Activated naive CD4-positive, alpha-beta T cell treated with anti-CD3 and anti-CD28 coated beads for 36 hours (primary cell): ENCODE measurements at places on chromosomes 7 and 10. TPM values are rescaled to one million over a fixed set of nuclear protein-coding genes. Genes with fewer than 3 reads are reported as not detected.

VAX1 gene
- total RNA-seq: not detected

DNA sequence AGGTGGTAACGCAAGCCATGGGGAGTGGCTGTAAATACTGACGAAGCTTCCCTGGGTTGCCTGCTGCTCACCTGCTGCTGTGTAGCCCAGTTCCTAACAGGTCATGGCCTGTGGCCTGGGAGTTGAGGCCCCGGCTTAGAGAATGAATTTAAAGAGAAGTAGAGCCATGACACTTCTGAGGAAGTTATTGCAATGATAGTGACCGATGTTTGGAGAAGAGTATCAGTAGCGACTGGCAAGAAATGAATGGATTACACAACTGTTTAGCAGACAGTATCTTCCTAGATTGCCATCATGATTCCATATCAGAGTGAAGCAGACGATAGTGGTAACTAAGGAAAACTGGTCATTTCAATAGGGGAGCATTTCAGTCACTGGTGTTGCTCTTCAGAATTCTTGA lies 249.6 kb downstream of the PLXDC2 start:
- H3K4me3 ChIP-seq: no peak overlapping the region
- no peaks in the 10 kb centered on the region for H3K36me3 ChIP-seq
- DNase-seq: no peak
- H3K27me3 ChIP-seq: no peaks in the 10 kb centered on the region

GRCh38 chr10:52027055-52027705 lies 286.9 kb upstream of the DKK1 start:
- H3K36me3 ChIP-seq: no peaks in the 10 kb centered on the region
- H3K4me1 ChIP-seq: no peaks in the 10 kb centered on the region
- DNase-seq: no peak
- H3K27me3 ChIP-seq: no peaks in the 10 kb centered on the region
- H3K27ac ChIP-seq: no peak overlapping the region
- no peak overlapping the region for H3K4me3 ChIP-seq

- H3K36me3 ChIP-seq: no peaks in the 10 kb centered on the region
- peaks cover 10% of the 10 kb centered on the region for H3K27me3 ChIP-seq
- peak overlapping the region; percentile 81 for H3K27ac ChIP-seq
- peak; percentile 70 for DNase-seq
- peak overlapping the region; percentile 92 for H3K4me3 ChIP-seq
- H3K4me1 ChIP-seq: peaks cover 14% of the 10 kb centered on the region
These were observed 1.3 kb upstream of the HIP1 start for GRCh38 chr7:75739796-75740672.

- no peaks in the 10 kb centered on the region for H3K4me1 ChIP-seq
- DNase-seq: no peak
- no peak overlapping the region for H3K4me3 ChIP-seq
- H3K36me3 ChIP-seq: no peaks in the 10 kb centered on the region
- no peak overlapping the region for H3K27ac ChIP-seq
These were observed 22.4 kb upstream of the LRRC17 start for GRCh38 chr7:102890292-102890970.

GRCh38 chr10:45403151-45403550 lies 29.1 kb downstream of the ALOX5 start:
- H3K27ac ChIP-seq: no peak overlapping the region
- H3K27me3 ChIP-seq: peaks cover 6% of the 10 kb centered on the region
- no peak for DNase-seq
- no peaks in the 10 kb centered on the region for H3K36me3 ChIP-seq
- no peaks in the 10 kb centered on the region for H3K4me1 ChIP-seq

GRCh38 chr7:70183278-70183677 lies 585.0 kb downstream of the AUTS2 start:
- DNase-seq: no peak
- H3K36me3 ChIP-seq: peaks cover 1% of the 10 kb centered on the region
- H3K4me1 ChIP-seq: no peaks in the 10 kb centered on the region
- H3K27me3 ChIP-seq: no peaks in the 10 kb centered on the region
- no peak overlapping the region for H3K27ac ChIP-seq

SPDYE16 gene
- total RNA-seq: 0.12 TPM
